Effector memory CD8-positive, alpha-beta T cell (primary cell): ENCODE measurements at places on chromosomes 16 and 17.

DNA sequence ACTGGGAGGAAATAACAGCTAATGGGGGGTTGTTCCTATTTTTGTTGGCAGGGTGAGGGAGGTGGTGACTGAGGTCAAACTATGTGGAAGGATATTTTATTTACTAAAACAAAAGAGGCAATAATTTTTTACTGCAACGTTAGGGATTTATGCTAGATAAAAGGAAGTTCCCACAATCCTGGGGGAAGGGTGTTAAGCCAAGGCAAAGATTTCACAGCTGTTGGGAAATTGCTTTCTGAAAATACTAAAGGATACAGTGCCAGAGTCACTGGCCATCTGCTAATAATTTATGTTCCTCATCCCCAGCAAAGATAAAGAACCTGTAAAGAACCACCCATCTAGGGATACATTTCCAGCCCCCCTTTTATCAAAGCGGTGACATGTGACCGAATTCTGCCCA, 756.0 kb upstream of the RBFOX1 start:
- no peak overlapping the region for H3K27ac ChIP-seq
- no peaks in the 10 kb centered on the region for H3K27me3 ChIP-seq
- H3K4me1 ChIP-seq: no peaks in the 10 kb centered on the region
- H3K4me3 ChIP-seq: no peak overlapping the region
- no peak for DNase-seq

DNA sequence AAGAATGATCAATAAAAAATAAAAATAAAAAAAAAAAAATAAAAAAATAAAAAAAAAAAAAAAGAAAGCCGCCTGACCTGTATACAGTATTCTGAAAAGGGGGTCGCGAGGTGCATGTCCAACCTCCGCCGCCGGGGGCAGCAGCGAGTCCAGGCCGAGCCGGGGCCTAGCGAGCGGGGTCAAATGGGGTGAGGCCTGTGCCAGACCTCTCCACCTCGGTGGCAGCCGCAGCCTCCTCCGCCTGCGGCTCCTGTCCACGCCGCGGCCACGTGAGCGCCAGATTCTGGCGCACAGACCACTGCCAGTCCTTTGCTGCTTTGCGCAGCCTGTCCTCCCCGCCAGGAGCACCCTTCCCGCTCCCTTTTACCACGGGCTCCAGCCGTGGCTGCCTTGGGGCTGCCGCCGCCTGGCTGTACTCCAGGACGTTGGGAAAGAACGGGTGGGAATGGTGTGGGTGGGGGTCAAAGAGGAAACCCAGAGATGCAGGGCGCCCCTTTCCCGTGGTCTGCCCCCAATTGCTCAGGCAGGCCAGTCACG, 2.4 kb upstream of the BCKDK start:
- no peaks in the 10 kb centered on the region for H3K27me3 ChIP-seq
- peak; percentile 80 for DNase-seq
- H3K27ac ChIP-seq: peak overlapping the region; percentile 44

DNA sequence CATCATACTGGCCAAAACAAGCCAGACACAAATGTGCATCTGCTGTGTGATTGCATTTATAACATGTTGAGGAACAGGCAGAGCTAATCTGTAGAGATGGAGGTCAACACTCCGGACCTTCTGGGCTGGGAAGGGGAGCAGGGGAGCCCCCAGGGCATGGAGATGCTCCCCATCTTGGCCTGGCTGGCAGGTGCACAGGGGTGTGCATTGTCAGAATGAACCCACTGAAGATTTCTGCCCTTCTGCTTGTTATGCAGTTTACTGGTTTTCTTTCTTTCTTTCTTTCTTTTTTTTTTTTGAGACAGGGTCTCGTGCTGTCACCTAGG, 146.9 kb downstream of the CMIP start:
- H3K4me1 ChIP-seq: peaks cover 44% of the 10 kb centered on the region
- peaks cover 7% of the 10 kb centered on the region for H3K36me3 ChIP-seq
- no peak overlapping the region for H3K4me3 ChIP-seq
- DNase-seq: no peak
- H3K27me3 ChIP-seq: no peaks in the 10 kb centered on the region
- peak overlapping the region; percentile 75 for H3K27ac ChIP-seq

- DNase-seq: no peak
- peaks cover 34% of the 10 kb centered on the region for H3K4me1 ChIP-seq
- H3K27ac ChIP-seq: peak overlapping the region; percentile 39
- no peak overlapping the region for H3K4me3 ChIP-seq
- no peaks in the 10 kb centered on the region for H3K36me3 ChIP-seq
Measured at GRCh38 chr16:79359082-79359481, 241.5 kb downstream of the MAF start.

DNA sequence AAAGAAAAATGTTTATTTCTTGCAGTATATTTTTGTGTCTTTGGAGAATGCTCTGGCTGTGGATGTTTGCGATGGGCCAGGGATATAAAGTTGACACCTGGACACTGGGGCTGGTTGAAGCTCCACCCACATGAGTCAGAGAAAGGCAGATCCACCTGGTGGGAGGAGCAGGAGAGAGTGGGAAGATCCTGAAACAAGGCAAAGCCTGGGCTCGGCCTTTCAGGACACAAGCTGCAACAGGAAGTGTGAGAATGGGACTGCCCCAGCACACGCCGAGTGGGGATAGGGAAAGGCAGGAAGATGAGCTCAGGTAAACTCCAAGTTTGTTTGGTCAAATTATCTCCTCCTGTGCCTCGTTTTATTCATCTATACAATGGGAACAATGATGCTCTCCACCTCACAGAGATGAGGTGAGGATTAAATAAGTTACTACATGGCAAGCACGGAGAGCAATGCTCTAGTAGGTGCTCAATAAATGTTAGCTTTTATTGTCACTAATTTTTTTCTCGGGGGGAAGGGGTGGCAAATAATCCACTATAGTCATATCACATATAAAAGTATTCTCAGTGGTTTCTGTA, 21.4 kb upstream of the PITPNM3 start:
- H3K36me3 ChIP-seq: peaks cover 14% of the 10 kb centered on the region
- H3K27ac ChIP-seq: peak overlapping the region; percentile 7
- H3K4me3 ChIP-seq: no peak overlapping the region
- peaks cover 11% of the 10 kb centered on the region for H3K4me1 ChIP-seq
- DNase-seq: no peak

GRCh38 chr17:49180303-49180702, 30.1 kb downstream of the GNGT2 start:
- peak; percentile 66 for DNase-seq
- peaks cover 5% of the 10 kb centered on the region for H3K4me1 ChIP-seq
- no peak overlapping the region for H3K4me3 ChIP-seq
- peaks cover 10% of the 10 kb centered on the region for H3K27me3 ChIP-seq

GRCh38 chr16:22635357-22635761, 124.7 kb downstream of the NPIPB5 start:
- peaks cover 19% of the 10 kb centered on the region for H3K27me3 ChIP-seq
- no peaks in the 10 kb centered on the region for H3K36me3 ChIP-seq
- H3K27ac ChIP-seq: no peak overlapping the region
- no peak overlapping the region for H3K4me3 ChIP-seq
- no peaks in the 10 kb centered on the region for H3K4me1 ChIP-seq

GRCh38 chr16:11407047-11407982, 62.1 kb downstream of the RMI2 start:
- H3K4me3 ChIP-seq: no peak overlapping the region
- no peaks in the 10 kb centered on the region for H3K4me1 ChIP-seq
- no peak overlapping the region for H3K27ac ChIP-seq
- H3K27me3 ChIP-seq: no peaks in the 10 kb centered on the region
- H3K36me3 ChIP-seq: no peaks in the 10 kb centered on the region
- DNase-seq: peak; percentile 75

DNA sequence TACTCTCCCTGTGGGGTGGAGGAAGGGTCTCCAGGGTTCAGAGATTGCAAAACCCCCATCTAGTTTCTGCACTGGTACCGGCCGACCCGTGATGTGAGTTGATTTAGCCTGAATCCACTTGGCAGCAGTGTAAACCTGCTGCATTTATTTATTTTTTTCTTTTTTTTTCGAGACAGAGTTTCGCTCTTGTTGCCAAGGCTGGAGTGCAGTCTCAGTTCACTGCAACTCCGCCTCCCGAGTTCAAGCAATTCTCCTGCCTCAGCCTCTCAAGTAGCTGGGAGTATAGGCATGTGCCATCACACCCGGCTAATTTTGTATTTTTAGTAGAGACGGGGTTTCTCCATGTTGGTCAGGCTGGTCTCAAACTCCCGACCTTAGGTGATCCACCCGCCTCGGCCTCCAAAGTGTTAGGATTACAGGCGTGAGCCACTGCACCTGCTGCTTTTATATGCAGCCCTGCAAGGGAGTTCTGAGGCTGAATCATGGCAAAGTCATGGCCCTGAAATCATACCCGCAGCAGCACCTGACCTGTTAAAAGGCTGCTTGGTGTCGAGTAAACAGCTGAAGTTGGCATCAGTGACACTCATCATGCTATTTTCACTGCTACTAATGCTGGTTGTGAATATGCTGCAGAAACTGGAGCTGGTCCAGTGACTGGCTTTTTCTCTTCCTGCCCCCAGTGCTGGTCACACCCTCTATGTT, 21.4 kb downstream of the DEXI start:
- no peak overlapping the region for H3K27ac ChIP-seq
- H3K36me3 ChIP-seq: peaks cover 9% of the 10 kb centered on the region
- no peak overlapping the region for H3K4me3 ChIP-seq
- DNase-seq: no peak
- no peaks in the 10 kb centered on the region for H3K27me3 ChIP-seq
- peaks cover 4% of the 10 kb centered on the region for H3K4me1 ChIP-seq

DNA sequence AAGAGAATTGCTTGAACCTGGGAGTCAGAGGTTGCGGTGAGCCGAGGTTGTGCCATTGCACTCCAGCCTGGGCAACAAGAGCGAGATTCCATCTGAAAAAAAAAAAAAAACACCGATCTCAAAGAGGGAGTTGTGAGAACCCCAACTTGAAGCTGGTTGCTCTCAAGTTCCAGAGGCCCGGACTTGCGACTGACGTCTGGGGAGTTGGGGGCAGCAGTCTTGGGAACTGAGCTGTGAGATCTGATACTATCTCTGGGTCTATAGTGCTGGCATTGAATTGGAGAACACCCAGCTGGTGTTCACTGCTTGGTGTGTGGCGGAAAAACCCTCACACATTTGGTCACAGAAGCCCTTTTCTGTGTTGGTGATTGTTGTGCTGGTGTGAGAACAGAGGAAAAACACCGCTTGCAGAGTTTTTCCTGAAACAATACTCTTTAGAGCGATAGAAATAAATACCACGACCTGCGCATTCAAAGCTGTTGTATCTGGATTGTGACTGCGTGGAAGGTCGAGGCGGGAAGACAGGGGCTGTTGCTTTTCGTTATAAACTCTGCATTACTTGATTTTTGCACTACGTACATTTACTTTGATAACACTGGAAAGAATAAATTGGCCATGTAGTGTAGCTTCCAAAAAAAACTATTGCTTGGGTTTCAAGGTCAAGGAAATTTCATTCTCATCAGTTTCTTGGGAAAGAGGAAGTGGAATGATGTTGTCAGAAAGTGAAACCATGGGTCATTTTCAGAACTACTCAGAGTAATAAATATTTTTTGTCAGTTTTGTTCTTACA, 8.8 kb downstream of the SCIMP start:
- H3K4me1 ChIP-seq: peaks cover 51% of the 10 kb centered on the region
- H3K36me3 ChIP-seq: peaks cover 12% of the 10 kb centered on the region
- DNase-seq: no peak

DNA sequence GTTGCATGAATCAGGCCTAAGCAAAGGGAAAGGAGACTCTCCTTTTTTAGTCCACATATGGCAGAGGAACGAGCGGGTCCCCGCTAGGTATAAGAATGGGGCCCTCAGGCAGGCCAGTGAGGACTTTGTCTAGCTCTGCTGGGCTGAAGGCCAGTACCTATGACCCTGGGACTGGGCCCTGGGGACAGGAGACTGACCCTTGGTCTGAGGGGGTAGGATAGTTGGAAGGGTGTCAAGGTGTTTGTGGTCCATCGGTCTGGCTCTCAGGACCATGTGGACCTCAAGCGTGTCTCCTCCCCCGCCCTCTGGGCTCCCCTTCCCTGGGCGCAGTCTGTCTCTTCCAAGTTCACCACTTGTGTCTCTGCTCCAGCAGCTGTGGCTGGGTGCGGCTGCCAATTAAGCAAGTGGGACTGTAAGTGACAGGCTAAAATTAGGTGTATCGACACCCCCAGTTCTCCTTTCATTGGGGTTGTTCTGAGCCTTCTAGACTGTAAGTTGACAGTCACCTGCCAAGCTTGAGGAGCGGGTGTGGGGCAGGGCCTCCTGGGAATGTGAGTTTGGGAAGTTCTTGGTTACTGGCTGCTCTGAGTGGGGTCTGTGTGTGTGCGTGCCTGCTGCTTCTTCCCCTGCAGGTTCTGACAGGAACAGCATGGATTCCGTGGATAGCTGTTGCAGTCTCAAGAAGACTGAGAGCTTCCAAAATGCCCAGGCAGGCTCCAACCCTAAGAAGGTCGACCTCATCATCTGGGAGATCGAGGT, 24.5 kb downstream of the AKAP1 start:
- H3K4me3 ChIP-seq: no peak overlapping the region
- DNase-seq: no peak
- H3K4me1 ChIP-seq: peaks cover 4% of the 10 kb centered on the region
- H3K36me3 ChIP-seq: peaks cover 4% of the 10 kb centered on the region
- H3K27ac ChIP-seq: peak overlapping the region; percentile 35

GRCh38 chr17:2008332-2009126, 16.6 kb downstream of the RTN4RL1 start:
- no peaks in the 10 kb centered on the region for H3K4me1 ChIP-seq
- no peaks in the 10 kb centered on the region for H3K36me3 ChIP-seq
- H3K4me3 ChIP-seq: no peak overlapping the region
- peaks cover 17% of the 10 kb centered on the region for H3K27me3 ChIP-seq

GRCh38 chr17:2222901-2223616, 80.5 kb downstream of the SMG6 start:
- peaks cover 7% of the 10 kb centered on the region for H3K36me3 ChIP-seq
- DNase-seq: peak; percentile 80
- H3K27me3 ChIP-seq: no peaks in the 10 kb centered on the region
- peak overlapping the region; percentile 54 for H3K4me3 ChIP-seq

DNA sequence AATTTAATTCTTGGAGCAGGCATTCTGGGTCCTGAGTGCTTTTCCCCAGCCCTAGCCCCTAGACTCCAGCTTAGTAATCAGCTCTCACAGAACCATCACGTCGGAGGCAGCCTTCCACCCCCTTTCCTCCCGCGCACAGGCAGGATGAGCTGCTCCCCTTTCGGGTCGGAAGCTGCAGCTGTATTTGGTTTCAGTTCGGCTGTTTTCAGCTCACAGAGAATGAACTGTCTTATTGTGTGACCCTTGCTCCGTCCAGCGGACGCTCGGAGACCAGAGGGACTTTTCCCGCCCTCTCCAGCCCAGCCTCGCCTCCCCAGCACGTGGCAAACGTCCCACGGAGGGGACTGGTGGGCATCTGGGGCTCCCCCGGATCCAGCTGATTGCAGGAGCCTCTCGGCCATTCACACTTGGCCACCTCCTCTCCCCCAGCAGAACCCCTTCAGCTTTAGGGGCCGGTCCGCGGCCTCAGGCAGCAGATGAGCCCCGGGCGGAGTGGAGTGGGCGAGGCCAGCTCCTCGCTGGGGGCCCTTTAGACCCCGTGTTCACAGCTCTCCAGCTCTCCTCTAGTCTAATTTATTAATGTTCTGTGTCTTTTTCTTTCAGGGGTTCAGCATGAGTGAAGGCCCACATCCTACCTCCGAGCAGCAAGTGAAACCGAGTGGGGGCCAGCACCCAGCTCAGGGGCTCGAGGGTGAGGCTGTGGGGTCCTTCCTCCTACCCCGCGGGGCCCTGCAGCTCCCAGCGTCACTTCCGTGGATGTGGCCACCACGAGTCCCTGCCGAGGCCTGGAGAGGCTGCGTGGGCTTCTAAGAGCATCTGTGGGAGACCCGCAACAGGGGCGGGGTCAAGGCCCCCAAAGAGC, 863 bp upstream of the UTS2R start:
- peaks cover 4% of the 10 kb centered on the region for H3K4me1 ChIP-seq
- no peak for DNase-seq
- no peak overlapping the region for H3K27ac ChIP-seq
- peak overlapping the region; percentile 73 for H3K4me3 ChIP-seq
- peaks cover 4% of the 10 kb centered on the region for H3K36me3 ChIP-seq
- peaks cover 42% of the 10 kb centered on the region for H3K27me3 ChIP-seq

GRCh38 chr16:20075243-20075642, 1.6 kb upstream of the GPR139 start:
- no peaks in the 10 kb centered on the region for H3K36me3 ChIP-seq
- peaks cover 18% of the 10 kb centered on the region for H3K27me3 ChIP-seq
- H3K4me3 ChIP-seq: no peak overlapping the region
- DNase-seq: no peak
- H3K27ac ChIP-seq: no peak overlapping the region
